ENCODE measurements at places on chromosomes 1 and 21.

DNA sequence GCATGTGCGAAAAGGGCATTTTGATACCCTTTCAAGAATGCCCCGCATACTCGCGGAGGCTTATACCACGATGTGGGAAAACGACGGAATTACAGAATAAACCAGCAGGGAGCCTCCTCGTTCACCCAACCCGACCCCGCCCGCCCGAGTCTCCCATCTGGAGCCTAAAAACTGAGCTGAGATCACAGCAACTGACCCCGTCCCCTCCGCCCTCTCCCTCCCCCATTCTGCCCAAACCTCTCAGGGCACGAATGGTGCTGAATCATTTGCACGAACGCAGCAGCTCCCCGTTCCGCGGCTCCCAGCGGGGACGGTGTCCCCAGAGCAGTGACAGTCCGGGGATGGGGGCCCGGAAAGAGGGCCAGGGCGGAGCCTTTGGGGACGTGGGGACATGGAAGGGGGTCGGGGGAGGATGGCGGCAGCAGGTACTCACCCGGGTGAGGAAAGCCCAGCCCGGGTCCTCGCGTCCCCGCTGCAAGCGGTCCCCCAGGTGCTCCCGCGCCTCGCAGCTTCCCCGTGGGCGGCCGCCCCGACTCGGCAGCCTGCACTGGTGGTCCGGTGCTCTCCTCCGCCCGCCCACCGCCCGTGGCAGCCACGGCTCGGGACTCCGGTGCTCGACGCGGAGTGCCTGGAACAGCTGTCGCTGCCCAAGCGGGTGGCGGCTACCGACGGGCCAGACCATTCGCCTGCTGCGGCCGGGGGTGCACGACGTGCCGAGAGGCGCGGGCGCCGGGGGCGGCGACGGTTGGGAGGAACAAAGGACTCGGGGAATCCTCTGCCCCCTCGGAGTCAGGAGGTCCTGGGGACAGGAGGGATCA lies at the start of gene TTLL7:
TSS of gene TTLL7 (minus strand) at position 635 of the 818 bp plus-strand sequence. CDS start 46,921 bp downstream, outside the sequence.
- DNase-seq, result peak; percentile 58

DNA sequence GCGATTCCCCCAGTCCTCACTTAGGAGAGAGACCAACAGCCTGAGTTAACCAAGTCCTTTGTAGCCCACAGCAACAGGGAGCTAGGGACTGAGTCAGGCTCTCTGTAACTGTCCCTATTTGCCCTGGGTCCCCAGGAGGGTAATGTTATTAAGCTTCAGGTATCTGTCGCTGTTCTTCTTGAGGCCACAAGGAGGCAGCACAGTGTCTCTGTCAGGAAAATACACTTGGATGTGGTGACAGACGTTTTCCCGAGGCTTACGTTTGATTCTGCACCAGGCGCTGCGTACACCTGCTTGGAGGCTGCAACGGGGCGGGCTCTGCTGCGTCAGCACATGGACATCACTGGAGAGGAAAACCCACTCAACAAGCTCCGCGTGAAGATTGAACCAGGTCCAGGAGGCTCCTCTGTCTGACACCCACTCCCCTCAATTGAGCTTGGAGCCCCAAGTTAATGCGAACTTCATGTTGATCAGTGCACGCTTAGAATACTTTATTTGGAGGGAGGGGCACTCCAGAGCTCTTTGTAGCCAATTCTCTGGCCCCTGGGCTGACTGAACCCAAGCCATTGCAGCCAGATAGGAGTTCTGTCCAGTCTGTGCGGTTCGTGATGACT lies 10.7 kb upstream of the ELF3 start:
- no peak for DNase-seq

DNA sequence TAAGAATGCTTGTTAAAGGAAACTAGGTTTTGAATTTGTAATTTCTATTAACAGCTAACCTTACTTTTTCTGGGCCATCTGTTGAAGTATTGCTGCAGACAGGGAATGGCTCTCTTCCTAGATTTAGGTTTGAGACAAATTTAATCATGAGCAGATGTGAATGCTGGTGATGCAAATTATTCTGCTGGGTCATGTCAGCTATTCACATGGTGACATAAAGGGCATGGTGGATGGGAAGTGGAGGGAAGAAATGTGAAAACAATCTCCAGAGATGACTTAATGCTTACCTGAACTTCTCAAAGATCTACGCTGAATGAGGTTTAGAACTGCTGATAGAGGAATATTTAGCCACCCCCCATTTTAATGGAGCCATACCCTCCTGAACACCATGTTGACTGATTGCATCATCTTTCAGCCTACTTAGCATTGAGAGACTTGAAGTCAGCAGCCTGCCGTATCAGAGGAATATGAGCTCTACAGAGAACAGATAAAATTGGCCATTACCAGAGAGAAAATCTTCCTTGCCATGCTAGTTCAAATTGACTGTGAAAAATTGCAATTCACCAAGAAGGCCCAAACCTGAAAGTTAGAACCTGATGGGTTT lies 138.8 kb downstream of the HHAT start:
- no peak for DNase-seq

DNA sequence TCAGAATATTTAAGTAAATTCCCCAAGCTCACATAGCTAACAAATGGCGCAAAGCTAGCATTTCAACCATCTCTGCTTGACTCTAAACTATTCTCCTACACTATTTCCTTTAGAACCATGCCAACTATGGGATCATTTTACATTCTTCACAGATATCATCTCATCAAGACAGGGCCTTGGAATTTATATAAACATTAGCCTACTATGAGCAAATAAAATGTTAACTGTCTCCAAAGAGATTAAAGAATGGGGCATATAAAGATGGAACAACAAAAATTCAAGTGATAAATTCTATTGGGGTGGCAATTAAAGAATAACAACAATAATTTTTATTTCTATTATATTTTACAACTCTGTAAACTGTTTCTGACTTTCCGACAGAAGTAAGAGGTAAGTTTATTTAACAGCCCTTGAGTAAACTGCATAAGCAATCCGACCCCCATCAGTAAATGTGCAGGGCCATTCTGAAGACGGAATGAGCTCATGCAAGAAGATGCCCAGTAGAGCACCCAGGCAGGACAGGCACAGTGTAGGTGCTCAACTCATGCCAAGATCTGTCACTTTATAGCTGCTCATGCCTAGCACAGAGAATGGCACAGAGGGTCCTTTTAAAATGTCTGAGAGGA lies 261.9 kb downstream of the VAV3 start:
- no peak for DNase-seq

GRCh38 chr1:39701049-39701439 lies 9.8 kb upstream of the HPCAL4 start:
- no peak for DNase-seq

DNA sequence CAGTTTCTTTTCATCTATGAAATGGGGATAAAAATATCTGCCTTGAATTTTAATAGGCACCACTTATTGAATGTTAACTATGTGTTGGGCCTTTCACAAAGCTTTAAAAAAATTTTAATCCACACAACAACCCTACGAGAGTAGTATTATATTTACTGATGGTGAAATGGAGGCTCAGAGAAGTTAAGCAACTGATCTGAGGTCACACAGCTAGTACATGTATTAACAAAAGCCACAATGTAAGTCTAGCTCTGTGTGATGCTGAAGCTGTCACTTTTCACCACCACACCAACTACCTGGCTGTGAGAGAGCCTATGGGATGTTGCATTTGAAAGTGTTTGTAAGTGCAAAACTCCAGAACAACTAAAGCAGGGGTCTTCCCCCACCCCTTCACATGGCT lies 44.1 kb downstream of the LRRN2 start:
- no peak for DNase-seq

DNA sequence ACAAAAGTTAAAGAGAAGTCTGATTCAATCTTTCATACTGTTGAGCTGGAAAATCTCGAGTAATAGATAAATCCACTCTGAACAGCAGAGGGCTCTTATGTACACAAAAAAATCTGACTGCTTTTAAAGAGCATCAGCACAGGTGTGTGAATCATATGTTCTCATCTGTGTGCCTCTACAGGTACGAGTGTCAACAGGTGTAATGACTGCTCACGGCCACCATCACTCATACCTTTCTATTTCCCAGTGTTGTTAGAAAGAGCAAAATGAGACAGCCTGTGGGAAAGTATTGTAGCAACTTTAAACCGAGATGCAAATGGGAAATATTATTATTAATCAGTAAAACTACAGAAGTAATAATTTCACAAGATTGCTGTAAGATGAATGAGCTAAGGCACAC lies 49.0 kb upstream of the SCAF4 start:
- no peak for DNase-seq

DNA sequence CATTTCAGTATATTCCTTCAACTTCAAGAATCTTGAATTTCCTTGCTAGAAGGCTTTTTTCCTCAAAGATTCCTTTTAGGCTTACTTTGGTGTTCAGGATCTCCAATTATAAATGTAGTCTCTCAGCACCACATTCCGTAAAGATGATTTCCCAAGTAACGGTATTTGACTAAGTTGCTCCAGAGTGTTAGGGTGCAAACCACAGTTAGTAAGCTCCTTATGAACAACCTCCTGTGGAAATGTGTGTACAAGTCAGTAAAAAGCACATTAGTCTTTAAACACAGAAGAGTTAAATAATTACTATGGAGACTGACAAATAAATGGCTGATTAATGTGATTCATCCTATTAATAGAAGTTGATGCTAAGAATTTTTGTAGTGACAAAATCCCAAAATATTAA lies 10.3 kb downstream of the DONSON start:
- DNase-seq, result no peak

DNA sequence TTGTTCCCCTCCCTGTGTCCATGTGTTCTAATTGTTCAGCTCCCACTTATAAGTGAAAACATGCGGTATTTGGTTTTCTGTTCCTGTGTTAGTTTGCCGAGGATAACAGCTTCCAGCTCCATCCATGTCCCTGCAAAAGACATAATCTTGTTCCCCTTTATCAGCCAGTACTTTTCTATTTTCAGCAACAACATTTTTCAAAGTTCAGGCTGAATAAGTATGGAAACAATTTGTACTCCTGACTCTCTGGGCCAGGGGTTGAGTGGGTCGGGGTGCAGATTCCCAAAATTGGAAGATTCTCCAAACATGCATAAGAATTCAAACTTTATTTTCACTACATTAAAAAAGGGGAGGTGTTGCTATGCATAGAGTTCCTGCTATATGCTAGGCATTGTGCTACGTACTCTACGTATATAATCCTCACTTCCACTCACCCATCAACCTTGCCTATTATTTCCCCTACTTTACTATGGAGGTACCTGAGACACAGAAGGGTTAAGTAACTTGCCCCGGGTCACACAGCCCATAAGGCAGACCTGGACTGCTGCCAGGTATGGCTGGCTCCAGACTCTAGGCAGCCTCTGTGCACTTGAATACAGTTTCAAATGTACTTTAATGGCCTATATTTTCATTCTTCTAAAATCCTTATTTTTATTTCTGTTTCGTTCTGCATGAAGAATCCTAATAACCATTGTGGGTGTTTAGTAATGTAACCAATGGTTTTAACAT lies 117.1 kb upstream of the C8B start:
- no peak for DNase-seq

DNA sequence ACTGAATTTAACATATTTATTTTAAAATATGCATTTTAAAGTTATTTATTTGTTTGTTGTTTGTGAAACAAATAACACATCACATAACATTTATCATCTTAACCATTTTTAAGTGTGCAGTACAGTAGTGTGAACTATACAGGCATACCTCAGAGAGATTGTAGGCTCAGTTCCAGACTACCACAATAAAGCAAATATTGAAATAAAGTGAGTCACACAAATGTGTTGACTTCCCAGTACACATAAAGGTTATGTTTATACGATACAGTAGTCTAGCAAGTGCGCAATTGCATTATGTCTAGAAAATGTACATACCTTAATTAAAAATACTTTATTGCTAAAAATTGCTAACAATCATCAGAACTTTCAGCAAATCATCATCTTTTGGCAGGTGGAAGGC lies 739.4 kb upstream of the ADGRL4 start:
- DNase-seq, result no peak

DNA sequence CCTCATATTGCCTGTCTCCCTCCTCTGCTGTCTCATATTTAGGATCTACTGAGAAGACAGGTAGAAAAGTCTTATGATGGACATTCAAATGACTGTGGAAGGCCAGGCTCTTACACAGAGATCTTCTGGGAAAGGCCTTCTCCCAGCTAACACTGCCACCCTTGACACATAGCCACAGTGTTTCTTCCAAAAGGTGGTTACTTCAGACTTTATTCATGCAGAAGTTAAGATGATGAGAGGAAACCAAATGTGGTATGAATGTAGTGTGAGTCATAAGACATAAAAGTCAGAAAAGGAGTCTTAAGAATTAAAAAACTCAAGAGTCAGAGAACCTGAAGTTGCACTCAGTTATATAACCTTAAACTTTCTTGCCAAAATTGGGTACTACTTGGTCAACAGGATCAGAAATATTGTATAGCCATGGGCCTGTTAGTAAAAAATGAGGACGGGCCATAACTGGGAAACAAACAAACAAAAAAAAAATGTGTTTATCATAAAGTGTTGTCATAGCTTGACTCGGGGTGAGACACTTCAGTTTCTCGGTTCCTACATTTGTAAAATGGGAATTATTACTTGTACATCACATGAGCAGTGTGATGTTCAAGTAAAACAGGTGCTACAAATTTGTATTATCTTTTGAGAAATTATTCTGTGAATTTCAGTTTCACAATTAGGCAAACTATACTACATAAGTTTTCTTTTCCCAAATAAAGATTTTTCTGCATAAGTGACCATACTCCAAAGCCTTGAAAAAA lies 1.2 kb upstream of the DENND1B start:
- no peak for DNase-seq

DNA sequence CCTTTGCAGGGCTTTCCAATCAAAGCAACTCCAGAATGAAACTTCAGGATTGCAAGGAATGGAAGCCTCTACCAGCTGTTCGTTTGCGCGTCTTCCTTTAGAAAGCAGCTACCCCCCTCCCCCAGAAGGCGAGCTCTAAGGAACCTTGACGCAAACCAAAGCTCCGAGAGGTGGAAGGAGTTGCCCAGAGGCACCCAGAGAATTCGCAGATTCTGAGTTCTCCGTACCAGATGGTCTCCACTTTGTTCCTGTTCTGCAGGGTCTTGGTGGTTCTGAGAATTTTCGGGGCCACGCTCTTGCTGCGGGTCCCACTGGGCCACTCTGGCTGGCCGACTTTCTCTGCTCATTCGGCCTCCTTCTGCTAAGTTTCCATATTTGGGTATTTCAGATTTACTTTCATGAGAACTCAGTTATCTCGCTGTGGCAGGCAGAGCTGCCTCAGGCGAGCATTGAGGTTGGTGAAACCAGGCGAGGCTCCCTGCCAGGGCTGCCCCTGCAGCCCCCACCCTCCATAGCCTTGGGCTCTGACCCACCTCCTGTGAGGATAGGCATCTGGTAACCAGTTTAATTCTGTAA lies 801 bp downstream of the TRAF5 start:
- no peak for DNase-seq

Measured in tibial nerve (tissue), 4 donors.